HS-27A (cell line): ENCODE measurements at places on chromosomes 3 and 15.
A peak's percentile ranks its signal among the peaks of the same experiment; 100 is the strongest.

GRCh38 chr15:69704700-69705099 lies 252.1 kb downstream of the RPLP1 start:
- DNase-seq: no peak

DNA sequence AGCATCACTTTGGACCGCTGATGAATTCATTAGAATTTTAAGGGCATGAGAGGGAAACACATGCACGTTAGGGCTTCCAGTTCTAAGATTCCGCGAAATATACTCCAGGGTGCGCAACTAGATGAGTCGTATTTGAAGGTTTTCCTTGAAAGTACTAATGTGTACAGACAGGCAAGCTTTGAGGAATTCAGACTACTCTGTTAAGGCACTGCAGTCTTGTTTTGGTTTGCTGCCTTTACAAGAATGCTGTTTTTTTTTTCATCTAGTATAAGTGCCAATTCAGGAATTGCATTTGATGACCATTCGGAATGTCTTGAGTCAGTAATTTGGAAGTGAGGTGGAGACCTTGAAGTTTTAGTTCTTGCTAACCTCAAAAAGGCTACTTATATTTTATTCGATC lies 19.1 kb downstream of the TRNT1 start:
- no peak for DNase-seq

DNA sequence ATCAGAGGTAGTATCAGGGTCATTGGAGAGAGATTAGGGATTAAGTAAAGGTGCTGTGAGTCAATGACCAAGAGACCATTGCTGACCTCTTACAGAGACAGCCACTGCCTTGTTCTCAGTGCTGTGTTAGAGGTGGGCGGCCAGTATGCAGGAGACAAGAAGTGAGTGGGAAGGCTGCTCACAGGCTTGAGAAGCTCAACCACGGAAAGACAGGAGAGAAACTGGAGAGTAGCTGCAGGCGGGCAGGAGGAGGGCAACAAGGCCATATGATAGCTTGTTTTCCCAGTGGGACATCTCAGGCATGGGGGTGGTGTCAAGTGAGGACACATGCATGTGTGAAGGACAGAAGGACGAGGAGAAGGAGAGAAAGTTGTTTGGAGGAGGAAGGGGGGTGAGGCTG lies 237.3 kb downstream of the PDCD6IP start:
- no peak for DNase-seq

DNA sequence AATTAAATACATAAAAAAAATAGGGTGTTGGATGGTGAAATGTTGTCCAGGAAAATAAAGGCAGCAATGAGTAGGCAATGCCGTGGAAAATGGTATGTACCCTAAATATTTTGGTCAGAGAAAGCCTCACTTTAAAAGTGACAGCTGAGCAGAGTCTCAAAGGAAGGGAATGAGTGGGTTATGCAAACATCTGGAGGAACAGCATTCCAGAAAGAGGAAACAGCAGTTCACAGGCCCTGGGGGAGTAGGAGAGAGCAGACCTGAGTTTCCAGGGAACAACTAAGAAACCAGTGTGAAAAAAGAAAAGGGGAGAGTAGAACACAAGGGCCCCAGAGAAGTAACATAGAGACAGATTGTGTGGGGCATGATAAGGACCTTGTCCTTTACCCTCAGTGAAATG lies 230.0 kb upstream of the CNTN3 start:
- no peak for DNase-seq

DNA sequence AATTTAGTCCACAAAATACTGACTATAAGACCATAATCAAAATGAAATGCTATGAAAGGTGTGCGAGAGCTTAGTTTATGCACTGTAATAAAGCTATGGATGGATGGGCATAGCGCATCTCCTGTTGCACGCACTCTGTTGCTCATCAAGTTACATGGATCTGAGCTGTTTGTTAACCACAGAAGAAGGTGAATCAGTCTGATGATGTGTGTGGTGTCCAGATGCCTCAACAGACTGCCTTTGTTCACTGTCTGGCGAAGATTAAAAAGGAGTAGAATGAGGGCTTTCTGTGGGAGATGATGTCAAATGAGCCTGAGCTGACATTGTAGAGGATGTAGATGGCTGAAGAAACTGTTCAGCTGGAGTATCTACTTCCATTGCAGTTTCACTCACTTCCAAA lies 36.1 kb downstream of the NSMCE3 start:
- no peak for DNase-seq

DNA sequence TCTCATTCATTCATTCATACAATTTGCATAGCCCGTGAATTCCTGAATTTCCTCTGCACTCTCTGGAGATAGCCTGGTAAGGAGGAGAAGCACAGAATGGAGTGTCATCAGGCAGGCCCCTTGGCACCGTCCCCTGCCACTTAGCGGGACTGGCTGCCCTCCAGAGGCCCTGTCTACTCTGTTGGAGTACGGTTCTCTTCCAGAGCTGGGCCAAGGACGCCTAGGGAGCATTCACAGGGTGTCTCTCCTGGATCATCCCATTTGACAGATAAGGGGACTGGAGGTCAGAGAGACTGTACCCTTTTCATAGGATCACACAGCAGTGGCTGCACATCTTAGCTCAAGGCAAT lies 48.0 kb downstream of the PTH1R start:
- no peak for DNase-seq

DNA sequence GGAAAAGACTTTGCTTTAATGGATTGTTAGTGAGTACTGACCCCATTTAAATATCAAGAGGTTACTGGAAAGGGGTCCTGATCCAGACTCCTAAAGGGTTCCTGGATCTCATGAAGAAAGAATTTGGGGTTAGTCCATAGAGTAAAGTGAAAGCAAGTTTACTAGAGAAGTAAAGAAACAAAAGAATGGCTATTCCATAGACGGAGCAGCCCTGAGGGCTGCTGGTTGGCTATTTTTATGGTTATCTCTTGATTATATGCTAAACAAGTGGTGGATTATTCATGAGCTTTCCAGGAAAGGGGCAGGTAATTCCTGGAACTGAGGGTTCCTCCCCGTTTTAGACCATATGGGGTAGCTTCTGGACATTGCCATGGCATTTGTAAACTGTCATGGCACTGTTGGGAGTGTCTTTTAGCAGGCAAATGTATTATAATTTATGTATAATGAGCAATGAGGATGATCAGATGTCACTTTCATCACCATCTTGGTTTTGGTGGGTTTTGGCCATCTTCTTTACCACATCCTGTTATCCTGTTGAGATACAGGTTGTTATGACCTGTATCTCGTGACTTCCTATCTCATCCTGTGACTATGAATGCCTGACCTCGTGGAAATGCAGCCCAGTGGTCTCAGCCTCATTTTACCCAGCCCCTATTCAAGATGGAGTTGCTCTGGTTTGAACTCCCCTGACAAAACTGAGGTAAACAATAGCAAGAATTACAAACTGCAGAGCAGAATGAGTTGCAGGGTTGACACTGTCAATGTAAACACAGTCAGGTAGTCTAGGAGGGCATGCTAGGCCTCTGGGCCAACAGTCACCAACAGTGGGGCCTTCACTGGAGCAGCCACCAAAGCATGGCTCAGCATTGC lies 10.3 kb upstream of the GPR160 start:
- DNase-seq: no peak

GRCh38 chr3:42780398-42780797 lies 7.3 kb upstream of the CCDC13 start:
- DNase-seq: no peak

DNA sequence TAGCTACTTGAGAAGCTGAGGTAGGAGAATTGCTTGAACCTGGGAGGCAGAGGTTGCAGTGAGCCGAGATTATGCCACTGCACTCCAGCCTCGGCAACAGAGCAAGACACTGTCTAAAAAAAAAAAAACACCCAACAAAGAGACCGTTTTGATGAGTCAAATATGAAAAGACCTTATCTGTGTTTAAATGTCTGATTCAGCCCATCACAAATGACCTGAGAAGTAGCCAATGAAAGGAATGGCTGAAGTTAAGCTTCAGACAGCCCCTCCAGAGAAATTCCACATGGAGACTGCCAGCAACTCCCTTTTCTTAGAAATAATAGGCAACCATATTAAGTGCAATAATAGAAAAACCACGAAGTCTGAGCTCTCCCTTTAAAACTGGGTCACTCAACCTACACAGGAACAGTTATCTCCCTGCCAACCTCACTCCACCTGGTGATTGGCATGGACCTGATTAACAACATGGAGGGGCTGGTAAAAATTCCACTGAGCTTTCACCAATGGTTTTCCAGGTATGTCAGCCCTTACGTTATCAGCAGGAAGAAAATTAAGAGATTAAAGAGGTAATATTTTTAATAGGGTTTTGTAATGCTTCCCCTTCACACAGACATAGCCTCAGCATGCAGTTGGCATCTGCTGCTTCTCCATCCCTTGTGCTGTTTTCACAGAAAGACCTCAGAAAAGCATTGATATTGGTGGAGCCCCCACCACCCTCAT lies 238.1 kb upstream of the STT3B start:
- DNase-seq: no peak

- no peak for DNase-seq
Measured at GRCh38 chr15:74997543-74997942, 2.2 kb downstream of the SCAMP5 start.

GRCh38 chr3:65619888-65620287 lies 418.8 kb downstream of the MAGI1 start:
- DNase-seq: no peak

GRCh38 chr3:183898028-183898431 lies 13.3 kb upstream of the PARL start:
- DNase-seq: no peak

DNA sequence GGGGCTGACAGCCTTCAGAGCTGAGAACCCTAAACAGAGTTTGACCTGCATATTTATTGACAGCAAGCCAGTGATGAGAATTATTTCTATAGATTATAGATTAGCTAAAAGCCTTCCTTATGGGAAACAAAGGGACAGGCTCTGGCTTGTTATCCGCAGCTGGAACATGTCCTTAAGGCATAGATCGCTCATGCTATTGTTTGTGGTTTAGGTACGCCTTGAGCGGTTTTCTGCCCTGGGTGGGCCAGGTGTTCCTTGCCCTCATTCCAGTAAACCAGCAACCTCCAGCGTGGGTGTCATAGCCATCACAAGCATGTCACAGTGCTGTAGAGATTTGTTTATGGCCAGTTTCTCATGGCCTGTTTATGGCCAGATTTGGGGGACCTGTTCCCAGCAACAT lies 10.2 kb upstream of the FAH start:
- DNase-seq: no peak

- DNase-seq: no peak
Measured at GRCh38 chr15:82726816-82727215, 17.1 kb upstream of the AP3B2 start.

GRCh38 chr15:26091184-26091583 lies 228.1 kb upstream of the ATP10A start:
- no peak for DNase-seq

DNA sequence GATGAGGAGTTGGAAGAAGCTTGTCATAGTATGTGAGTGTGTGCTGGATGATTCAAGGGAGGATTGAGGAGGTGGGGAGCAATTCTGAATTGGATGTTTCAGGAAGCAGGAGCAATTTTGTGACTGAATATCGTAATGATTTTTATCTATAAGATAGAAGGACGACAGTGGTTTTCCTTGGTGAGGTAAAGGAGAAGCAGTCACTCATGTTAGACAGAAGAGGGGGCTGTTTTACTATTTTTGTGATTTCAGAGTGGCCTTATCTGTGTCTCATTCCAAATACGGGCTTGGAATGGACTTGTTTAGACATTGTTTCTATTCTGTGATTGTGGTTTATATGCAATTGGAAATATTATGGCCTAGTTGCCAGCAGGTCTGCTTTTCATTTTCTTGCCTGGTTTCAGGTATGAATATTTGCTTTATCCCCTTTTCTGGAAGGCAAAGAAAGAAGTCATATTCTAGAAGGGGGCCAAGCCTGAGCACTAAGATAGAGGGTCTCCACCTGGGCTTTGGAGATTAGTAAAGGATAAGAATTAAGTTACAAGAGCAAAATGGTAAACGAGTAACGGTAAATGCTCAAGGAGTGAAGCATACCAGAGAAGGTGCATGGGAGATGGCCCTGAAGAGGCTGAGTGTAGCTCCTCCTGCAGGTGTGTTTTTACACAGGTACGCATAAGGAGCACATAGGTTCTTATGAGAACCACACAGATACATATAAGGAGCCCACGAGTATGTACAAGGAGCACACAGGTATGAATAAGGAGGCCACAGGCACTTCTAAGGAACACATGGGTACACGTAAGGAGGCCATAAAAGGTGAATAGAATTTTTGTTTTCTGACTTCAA lies 124.6 kb upstream of the KCNAB1 start:
- no peak for DNase-seq

DNA sequence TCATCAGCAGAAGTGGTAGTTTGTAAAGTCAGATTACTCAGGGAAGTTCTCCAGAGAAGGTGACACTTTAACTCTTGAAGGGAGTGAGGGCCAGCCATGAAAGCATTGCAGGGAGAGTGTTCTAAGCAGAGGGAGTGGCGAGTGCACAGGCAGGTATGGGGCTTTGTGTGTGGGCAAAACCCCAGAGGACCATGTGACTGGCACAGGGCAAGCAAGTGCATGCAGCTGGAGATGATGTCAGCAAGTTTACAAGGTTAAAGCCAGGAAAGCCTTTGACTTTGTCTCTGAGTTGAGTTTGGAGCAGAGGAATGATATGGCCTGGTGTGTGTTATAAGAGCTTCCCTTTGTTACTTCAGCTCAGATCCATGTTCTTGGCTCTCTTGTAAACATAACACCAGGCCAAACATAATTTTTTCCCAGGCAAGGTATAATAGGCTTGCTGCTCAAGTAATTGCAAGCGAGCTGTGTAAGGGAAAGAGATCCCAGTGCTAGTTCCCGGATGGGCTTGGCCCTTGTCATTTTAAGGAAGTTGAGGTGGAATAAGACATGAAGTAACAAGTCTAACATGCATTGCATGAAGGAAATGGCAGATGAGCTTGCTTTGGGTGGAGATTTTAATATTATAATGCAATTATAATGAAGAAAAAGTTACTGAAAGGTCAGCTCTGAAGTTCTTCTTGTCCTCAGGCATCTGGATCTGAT lies 341.1 kb upstream of the LRRC3B start:
- DNase-seq: no peak

DNA sequence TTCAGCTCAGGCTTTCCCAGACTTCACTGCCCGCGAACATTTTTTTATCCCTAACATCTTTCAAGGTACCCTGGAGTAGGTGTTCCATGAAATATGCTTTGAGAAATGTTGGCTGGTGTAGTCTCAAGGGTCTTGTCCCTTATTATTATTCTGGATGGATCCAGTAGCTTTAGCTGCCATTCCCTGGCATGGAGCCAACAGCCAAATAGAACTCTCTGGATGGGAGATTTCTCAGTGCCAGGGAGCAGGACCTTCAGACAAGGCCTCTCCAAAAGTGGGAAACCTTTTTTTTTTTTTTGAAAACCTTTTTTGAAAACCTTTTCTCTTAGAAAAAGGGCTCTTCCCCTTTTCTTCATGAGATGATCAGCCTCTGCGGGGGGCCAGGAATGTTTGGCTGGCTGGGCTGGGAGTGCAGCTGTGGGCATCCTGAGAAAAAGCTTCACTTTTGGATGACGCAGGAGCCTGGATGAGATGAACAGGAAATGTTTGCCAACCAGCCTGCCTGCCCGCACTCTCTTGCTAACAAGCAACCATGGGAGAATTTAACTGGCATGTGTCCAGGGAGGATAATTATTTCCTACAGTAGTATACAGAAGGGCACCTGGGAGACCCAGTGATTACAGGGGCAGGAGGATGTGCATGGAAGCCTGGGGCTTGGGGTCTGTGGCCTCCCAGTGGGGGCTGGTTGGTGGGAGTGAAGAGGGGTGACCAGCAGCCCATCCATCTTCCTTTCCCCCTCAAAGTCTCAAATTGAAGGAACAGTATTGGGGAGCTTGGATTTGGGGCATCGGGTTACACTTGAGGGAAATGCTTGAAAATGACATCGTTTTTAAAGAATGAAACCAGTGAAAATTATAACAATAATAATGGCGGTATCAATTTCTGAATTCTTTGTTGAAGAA lies 109.1 kb upstream of the LRIG1 start:
- peak; percentile 87 for DNase-seq

- DNase-seq: no peak
Measured at GRCh38 chr3:119156868-119157267, 10.9 kb downstream of the TEX55 start.
